ENCODE measurements at places on chromosomes 2 and 18. TPM values are rescaled to one million over a fixed set of nuclear protein-coding genes. Genes with fewer than 3 reads are reported as not detected.

The RAMP1 gene
- 4.9 TPM for total RNA-seq

The SNTG2 gene
- not detected for total RNA-seq

The CHRNG gene
- total RNA-seq, result not detected

The HAAO gene
- total RNA-seq, result not detected

The ODC1 gene
- 269 TPM for total RNA-seq

The CKAP2L gene
- total RNA-seq, result 0.48 TPM

The UGT1A7 gene
- total RNA-seq, result 1.4 TPM

The RAD51AP2 gene
- total RNA-seq, result 0.24 TPM

The SUCLG1 gene
- total RNA-seq, result 37.8 TPM

The ABCG8 gene
- under 0.01 TPM for total RNA-seq

The SCN2A gene
- total RNA-seq, result 0.21 TPM

The SULT1C2 gene
- 0.72 TPM for total RNA-seq

The TRIM43 gene
- not detected for total RNA-seq

The ALKAL2 gene
- total RNA-seq, result not detected

The CCDC74A gene
- total RNA-seq, result 6.0 TPM

The MC4R gene
- not detected for total RNA-seq

The GULP1 gene
- 62.7 TPM for total RNA-seq

The SLC5A7 gene
- total RNA-seq, result not detected

The FSIP2 gene
- 0.21 TPM for total RNA-seq

The HDHD2 gene
- total RNA-seq, result 9.0 TPM

The EFHD1 gene
- 1.2 TPM for total RNA-seq

The CNDP1 gene
- total RNA-seq, result not detected

Data from tracheal epithelial cell (primary cell).